ENCODE measurements at places on chromosomes 4 and X.

DNA sequence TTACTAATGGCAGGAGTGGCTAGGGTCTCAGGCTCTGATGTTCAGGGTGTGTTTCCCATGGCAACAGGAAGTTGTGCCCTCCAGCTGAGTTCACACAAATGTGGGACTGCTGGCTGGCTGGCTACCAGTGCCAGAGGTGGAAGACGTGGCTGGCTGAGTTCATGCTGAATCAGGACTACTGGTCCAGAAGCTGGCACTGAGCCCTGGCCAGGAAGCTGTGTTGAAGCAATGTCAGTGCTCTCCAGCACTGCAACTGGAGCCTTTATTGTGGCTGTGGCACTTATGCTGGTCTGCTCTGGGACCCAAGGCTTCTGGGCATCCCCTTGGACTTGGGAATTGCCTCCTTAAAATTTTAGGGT, 42.0 kb upstream of the ZXDA start:
- no peak for DNase-seq

DNA sequence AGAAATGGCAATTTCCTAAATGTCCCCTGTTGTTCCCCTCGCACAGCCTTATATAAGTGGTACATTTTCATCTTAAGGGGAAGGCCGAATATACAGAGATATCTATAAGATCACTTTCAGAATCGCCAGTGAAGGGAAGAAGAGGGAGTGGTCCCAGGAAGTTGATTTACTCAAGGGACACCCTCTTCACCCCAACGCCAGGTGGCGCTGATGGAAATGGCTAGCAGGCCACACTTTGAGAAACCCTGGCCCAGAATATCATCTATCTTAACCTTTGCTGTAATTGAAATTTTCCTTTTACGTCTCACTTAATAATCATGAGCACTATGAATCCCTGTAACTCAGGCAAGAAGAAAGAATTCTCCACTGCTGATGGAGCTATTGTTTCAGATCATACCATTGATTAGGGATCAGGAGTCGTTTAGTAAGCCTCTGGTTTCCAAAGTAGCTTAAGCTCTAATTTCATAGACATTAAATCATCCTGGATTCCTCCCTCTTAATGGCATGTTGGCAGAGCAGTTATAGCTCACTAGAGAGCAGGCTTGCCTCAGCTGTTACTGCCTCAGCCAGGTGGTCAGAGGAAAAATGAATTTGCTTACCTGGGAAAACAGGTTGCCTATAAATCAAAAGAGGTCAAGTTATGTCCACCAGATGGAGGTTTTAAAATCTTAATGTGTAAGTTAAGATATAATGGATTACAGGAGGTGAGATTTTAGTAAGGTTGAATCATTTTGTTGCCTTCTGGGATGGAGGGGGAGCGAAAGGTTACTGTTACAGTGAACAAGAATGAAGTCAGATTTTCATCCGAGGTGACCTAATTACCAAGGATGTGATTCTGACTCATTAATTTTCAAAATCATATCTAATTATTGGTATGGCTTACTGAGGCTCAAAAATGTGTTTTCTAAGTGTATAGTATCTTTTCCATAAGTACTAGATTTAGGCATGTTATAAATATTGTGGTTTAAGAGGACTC, 941.2 kb upstream of the TENM3 start:
- DNase-seq, result peak; percentile 37

DNA sequence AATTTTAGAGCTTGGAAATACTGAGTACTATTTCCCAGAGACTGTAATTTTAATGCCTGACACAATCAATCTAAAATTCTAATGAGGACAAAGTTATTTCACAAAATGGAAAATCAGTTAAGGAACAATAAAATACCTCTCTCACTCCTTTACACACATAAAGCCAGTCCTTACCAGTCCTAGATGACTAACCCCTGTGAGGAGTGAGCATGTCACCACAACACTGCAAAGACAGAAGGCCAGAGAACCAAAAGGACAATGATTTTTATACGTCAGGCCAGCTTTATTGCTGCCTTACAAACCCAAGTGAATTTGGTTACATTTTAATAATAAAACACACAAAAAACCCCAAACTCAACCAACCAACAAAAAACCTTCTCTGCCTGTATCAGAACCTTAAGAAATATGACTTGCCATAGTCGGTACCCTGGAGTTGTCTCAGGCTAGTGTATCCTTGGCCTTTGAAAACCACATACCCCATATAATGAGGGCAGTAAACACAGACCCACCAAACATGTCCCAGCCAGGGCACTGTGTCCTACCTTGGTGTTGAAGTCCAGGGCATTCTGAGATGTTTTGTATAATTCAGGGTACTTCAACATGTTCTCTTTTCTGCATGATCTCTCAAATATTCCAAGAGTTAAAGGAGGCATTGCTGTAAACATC, 57.6 kb downstream of the SHISA3 start:
- no peak for DNase-seq

- no peak for DNase-seq
Measured at GRCh38 chr4:10773010-10773409, 88.4 kb upstream of the CLNK start.

DNA sequence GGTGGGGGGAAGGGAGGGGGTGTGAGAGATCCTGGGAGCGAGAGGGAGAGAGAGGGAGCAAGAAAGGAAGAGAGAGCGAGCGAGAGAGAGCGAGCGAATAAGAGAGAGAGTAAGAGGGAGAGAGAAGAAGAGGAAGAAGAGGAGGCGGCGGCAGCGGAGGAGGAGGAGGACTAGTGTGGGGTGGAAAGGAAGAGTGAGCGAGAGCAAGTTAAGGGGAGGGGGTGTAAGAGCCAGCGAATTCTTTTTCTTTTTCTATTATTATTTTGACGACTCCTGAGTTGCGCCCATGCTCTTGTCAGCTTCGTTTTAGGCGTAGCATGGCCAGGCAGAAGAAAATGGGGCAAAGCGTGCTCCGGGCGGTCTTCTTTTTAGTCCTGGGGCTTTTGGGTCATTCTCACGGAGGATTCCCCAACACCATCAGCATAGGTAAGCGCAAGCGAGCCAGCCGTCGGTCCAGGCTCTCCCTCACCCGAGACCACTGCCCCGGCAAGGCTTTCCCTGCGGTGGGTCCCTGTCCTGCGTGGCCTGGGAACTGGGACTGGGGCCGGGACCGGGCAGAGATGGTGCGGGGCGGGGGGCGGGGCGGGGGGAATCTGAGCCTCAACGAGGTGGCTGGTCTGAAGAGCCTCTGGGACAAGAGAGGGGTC, at the start of gene GRIA3:
GRIA3 (plus strand) TSS at position 60 of the 647 bp plus-strand sequence; CDS start at position 318, 258 bp downstream.
- no peak for DNase-seq

DNA sequence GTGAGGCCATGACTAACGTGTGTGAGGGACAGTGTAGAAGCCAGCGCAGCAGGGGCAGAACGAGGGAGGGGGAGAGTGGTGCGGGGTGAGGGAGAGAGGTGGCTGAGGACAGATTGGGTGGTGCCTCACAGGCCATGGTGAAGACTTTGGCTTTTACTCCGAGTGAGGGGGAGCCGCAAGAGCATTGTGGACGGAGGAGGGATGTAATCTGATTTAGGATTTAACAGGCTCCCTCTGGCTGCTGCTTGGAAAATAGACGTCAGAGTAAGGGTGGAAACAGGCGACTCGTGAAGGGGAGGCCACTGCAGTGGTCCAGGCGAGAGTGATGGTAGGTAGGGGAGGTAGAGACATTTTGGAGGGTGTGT, 13.0 kb downstream of the PPP1R3F start:
- DNase-seq, result no peak

- DNase-seq, result no peak
Measured at GRCh38 chr4:11223311-11223710, 205.4 kb downstream of the HS3ST1 start.

GRCh38 chrX:129653971-129654651, 645 bp downstream of the APLN start:
- DNase-seq, result peak; percentile 47

DNA sequence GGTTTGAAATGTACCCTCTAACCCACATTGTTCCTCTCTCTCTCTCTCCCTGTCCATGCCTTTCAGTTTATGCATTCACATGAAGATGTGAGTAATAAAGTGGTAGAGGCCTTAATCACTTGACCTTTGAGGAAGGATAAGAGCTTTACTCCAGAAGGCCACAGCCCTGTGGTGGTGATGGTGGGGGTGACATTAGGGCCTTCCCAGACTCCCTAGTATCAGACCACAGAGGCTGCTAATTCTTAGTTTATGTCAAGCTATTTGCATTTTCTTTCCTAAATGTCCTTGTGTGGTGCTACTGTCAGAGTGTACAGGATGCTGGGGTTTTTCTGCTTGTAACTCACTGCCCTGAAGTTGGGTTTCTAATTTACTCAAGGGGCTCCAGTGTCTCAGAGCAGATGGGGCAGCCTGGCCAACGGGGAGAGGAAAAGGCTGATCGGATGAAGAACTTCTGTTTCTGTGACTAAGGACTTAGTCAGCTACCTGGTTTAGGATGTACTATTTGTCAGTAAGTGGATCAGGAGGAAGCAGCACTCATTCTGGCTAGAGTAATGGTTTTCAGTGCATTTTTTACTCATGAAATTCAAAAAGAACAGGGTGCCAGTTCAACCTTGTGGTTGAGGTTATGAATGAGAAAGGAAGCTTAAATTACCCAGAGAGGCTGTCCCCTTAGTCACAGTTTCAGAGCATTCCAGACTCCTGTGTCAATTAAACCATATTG, 509.6 kb upstream of the DIPK2B start:
- peak; percentile 18 for DNase-seq

All from activated naive CD8-positive, alpha-beta T cell treated with anti-CD3 and anti-CD28 coated beads, Interleukin-2, amount 10 ng/mL, durations not matched to agents 7 days and 5 days (primary cell).